ENCODE measurements at places on chromosomes 1 and 21. TPM values are rescaled to one million over a fixed set of nuclear protein-coding genes. Genes with fewer than 3 reads are reported as not detected.

The TRIM17 gene
- 3.8 TPM for total RNA-seq

The NBPF20 gene
- total RNA-seq, result 1.2 TPM

The CEP104 gene
- total RNA-seq, result 46.0 TPM

The VN1R5 gene
- total RNA-seq, result not detected

The GJC2 gene
- total RNA-seq, result 0.55 TPM

All from activated CD4-positive, alpha-beta memory T cell treated with anti-CD3 and anti-CD28 coated beads, Interleukin-2, amount 10 ng/mL, durations not matched to agents 7 days and 5 days (primary cell).